ENCODE measurements at places on chromosomes 1 and 21.

DNA sequence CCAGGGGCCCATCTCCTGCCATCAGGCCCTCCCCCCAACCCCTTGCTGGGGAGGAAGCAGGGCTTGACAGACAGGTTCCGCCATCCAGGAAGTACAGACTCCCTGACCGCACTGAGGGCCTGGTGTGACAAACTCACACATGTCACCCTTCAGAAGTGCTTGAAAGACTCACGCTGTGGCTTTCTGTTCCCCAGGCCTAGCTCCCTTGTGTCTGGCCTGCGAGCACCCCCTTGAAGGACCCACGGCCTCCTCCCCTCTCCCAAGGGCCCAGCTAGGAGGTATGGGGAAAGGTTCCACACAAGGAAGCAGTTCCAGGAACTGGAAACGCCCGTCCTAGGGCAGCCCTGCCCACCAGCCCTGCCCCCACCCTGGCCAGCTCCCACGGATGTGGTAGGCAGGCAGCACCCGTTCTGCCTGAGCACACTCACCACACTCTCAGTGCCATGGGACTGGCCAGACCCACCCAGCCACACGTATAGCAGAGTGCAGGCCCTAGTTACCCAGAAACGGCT, 26.7 kb downstream of the SLC2A1 start:
- no peak for DNase-seq

DNA sequence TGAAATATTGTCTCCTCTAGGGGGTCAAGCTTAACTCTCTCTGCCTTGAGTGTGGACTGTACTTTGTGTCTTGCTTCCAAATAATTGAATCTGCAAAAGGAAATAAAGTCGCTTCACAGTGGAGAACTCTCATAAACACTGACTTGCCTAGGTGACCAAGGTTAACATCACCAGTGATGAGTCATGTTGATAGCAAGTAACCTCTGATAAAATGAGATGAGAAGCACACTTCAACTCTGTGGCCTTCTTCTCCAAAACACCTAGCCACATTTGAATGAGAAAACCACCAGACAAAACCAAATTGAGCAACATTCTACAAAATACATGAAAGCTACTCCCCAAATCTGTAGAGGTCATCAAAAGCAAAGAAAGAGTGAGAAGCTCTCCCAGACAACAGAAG, 37.6 kb downstream of the PDE4B start:
- DNase-seq = no peak

- DNase-seq = no peak
These were observed 13.6 kb upstream of the TARS2 start for GRCh38 chr1:150473659-150474058.

DNA sequence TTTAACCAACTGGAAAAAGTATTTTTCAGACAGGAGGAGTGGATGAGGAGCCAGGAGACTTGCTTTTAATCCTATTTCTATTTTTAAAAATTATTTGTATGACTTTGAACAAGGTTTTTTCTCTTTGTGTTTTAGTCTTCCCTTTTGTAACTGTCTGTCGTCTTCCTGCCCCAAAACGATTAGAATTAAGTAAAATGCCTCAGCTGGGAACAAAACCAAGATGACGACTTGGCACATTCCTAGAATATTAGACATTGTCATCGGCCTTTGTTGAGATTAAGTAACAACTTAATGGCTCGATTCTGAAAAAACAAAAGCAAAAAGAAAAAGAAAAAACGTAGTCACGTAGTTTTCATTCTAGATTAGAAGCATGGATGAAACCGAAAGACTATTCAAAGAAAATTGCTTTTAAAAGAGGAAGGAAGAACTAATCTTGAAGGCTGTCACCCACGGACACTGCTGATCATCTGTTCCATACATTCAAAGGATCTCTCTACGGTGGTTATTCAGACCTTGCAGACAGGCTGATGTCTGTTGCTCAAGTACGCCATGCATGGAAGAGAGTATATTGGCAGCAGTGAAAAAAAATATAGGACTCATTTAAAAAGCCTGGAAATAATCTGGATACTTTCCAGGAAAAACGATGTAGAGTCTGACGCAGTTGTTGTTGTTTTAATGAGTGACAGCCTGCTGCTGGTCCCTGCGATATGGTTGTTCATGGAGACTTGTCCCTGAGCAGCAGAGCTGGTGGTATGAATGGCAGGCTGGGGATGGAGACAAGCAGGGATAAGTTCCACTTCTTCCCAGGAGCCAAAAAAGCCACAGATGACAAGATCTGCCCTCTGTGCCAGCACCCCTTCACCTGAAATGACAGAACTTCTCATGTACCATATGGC, 16.8 kb downstream of the GNG4 start:
- peak; percentile 93 for DNase-seq

- no peak for DNase-seq
These were observed 20.4 kb upstream of the PWP2 start for GRCh38 chr21:44086636-44087425.

- no peak for DNase-seq
These were observed 10.3 kb downstream of the FBXO28 start for GRCh38 chr1:224124220-224124619.

DNA sequence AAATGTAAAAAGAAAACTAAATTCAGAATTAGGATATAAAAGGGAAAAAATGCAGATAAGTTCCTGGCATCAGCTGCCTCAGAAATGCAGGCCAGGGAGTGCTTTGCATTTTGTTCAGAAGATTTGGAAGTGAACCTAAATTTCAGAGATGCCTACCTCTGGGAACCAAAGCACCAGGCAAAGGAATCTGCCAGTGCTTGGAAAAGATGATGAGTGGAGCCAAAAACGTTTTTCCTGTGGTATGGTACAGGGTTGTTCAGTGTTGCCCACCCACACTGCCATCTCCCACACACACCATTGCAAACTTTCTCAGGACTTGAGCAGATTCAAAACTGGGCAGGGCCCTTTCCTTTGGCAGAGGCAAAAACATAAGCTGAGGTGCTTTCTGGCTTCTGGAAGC, 349.5 kb downstream of the TGFB2 start:
- DNase-seq = no peak

DNA sequence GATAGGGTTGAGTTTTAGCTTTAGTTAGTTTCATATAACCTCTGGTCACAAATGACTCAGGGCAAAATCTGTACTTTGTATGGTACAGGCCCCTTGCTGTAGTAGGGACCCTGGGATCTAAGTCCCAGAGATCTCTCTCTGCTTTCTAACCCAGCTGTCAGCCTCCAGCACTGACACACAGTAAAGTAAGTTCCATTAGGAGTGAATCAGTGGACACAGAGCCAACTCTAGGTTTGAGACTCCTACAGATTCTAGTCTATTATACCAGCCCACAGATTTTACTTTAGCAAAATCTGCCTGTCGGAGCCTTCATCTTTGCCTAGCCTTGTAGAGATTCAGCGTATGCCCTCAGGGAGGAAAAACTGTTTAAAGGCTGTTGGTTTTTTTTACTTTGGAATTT, 52.5 kb downstream of the ANGPTL1 start:
- no peak for DNase-seq

DNA sequence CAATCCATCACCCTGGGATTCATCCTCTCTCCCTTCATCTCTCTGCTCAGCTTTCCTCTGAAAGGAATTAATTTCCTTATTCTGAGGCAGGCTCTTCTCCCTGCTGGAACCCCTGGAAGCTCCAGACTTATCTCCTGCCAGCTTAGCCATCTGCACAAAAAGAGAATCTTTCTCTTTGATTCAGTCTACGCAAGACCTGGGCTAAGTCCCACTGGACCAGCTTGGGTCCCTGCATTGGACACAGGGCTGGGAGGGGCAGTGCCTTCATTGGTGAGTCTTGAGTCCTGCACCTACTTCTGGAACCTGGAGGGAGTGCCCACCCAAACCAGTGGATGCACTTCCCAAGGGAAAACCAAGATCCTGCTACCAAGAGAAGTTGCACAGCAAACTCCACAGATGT, 271.7 kb upstream of the CSF3R start:
- no peak for DNase-seq

- no peak for DNase-seq
These were observed 57.7 kb upstream of the LRP8 start for GRCh38 chr1:53385276-53386225.
